ENCODE measurements at places on chromosomes 3 and 15.

- no peak for ATAC-seq
Measured at GRCh38 chr15:55824857-55825613, 82.1 kb upstream of the PRTG start.

DNA sequence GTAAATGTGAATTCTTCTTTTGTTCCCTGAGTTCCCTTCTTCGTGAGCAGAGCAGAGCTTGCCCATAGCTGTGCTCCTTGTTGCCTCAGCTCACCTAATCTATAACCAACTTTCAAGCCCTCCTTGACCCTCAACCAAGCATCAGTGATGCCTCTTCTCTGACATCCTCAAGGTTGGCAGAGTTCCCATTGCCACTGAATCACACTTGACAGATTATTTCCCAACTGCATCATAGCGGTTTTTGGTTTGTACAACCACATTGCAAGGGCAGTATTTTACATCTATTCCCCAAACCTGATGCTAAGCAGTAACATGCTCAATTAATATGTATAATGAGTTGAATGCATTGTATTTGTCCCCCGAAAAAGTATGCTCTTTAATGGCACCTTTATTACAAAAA is 133.0 kb upstream of the SNTN start:
- no peak for ATAC-seq

GRCh38 chr15:75025107-75025506 is 1.7 kb downstream of the PPCDC start:
- no peak for ATAC-seq

DNA sequence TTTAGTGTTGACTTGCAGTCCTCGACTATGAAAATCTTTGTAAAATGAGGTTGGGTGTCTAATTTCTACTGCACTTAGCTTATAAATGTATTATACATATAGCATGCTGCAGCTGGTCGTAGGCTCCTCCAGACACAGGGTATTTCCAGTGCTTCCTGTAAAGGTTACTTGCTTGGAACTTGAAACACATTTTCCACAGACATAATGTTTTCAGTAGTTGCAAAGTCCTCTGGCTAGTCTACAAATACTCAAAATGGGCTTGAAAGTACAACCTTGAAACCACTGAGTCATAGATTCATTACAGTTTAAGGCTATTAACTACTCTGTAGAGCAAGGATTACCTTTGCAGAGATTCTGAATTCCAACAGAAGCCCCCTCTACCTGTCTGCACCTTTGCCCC is 464.1 kb downstream of the RAP2B start:
- ATAC-seq: no peak

DNA sequence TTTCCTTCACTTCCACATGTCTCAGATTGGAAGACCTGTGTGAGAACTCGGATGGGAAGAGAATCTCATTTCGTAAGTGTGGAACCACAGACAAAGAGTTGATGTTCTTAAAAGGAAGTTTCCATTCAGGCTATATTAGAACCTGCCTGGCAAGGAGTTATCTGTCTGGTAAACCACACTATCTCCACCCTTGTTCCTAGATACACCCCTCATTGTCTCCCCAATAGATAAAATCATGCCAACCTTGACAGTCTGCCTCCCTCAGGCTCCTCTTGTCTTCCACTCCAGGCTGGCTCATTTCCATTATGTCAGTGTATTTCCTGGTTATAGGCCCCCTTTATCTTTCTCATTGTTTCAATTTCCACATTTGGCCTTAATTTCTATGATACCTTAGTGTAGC is 89.2 kb downstream of the TMEM108 start:
- ATAC-seq: no peak

- no peak for ATAC-seq
Measured at GRCh38 chr15:80611543-80612080, 83.5 kb upstream of the ABHD17C start.

DNA sequence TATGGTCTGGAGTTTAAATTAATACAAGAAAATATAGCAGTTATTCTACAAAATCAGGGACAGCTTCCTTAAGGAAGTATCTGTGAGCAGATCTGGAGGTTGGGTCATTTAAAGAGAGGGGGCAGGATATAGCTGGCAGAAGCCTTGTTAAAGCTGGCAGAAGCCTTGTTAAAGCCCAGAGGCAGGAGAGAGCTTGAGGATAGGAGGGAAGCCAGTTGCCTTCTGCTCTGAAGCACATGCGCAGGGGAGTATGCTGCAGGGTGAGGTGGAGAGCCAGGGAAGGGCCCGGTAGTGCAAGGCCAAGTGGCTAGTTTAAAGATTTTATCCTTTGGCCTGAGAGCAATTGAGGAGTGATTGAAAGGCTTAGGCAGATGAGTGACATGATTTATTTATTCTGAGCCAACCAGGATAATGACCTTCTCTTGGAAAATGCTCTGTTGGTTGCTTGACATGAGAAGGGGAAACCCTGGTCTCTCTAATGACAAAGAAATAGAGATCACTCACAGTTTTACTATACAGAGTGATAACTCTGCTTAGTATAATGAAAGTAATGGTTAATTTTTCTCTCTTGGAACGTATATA is 3.9 kb downstream of the EAF1 start:
- no peak for ATAC-seq

DNA sequence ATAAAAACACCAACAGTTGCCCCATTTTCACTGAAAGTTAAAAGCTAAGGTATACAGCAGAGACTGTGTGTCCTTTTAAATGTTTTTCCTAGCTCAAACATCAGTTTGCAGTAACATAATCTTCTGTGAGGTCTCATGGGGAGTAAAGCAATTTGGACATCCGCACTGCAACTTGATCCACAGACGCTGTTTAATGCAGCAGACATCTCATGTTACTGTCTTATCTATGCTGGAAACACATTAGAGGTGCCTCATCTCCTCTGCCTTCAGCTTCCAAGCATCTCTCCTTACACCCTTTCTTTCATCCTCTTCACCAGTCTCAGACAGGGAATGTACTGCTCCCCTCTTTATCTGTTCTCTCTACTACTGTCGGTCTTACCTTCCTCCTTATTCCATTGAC is 53.7 kb upstream of the ATP11B start:
- no peak for ATAC-seq

DNA sequence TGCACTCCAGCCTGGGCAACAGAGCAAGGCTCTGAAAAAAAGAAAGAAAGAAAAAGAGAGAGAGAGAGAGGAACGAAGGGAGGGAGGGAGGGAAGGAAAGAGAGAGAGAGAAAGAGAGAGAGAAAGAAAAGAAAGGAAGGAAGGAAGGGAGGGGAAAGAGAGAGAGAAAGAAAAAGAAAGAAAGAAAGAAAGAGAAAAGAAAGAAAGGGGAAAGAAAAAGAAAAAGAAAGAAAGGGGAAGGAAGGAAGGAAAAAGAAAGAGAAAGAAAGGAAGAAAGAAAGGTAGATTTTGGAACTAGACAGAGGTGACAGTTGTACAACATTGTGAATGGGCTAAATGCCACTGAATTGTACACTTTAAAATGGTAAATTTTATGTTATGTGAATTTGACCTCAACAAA is 5.3 kb upstream of the SRGAP3 start:
- ATAC-seq: no peak

DNA sequence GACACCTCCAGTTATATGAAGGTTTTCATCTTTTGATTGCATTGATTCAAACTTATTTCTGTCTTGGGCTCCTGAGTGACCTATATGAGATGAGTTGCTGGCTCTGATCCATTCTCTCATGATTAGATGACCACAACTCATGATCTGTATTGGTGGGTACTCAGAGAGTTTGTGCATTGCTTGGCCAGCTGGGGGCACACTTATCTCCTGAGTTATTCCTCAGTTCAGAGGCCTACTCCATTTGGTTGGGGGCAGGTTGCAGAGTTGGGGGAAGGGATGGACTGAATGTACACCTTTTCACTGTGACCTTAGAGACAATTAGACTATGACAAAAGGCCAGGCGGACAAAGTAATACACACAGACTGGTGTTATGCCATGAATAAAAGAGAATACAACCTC is 166.2 kb upstream of the SEMA6D start:
- ATAC-seq: no peak

DNA sequence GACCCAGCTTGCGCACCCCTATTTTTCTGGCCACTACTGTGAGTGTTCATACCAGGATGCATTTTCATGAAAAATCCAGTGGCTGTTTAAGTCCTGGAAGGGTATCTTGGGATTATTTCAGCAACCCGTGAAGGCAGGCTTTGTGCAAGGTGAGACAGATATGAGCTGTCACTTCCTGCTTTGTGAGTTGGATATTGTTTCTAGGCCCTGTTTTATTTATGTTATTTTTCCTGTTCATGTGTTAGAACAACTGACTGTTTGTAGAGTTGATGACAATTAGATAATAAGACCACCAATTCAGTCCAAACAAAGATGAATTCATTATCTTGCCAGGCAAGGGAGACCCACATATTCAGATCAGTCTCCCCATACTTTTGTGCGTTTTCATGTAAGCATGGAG is 42.5 kb downstream of the ZBTB38 start:
- ATAC-seq: no peak
